Fibroblast of villous mesenchyme (primary cell): ENCODE measurements at places on chromosomes 16 and 17. TPM values are rescaled to one million over a fixed set of nuclear protein-coding genes. Genes with fewer than 3 reads are reported as not detected.
A peak's percentile ranks its signal among the peaks of the same experiment; 100 is the strongest.

DNA sequence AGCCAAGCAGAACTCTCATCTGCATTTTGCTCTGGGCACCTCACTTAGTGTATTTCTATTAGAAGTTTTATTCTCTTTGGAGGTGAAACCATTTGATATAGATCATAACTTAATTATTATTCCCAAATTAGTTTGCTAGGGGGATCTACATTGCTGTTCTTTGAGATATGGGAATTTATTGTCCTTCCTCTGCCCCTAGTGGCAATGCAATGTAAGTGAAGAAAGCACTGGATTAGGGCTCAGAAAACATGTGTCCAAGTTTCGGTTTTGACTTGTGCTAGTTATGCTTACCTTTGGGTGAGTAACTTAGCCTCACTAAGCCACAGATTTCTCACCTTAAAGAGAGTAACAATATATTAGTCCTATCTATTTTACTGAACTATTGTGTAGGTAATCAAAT is 2.9 kb downstream of the KRT39 start:
- DNase-seq, result peak; percentile 42

DNA sequence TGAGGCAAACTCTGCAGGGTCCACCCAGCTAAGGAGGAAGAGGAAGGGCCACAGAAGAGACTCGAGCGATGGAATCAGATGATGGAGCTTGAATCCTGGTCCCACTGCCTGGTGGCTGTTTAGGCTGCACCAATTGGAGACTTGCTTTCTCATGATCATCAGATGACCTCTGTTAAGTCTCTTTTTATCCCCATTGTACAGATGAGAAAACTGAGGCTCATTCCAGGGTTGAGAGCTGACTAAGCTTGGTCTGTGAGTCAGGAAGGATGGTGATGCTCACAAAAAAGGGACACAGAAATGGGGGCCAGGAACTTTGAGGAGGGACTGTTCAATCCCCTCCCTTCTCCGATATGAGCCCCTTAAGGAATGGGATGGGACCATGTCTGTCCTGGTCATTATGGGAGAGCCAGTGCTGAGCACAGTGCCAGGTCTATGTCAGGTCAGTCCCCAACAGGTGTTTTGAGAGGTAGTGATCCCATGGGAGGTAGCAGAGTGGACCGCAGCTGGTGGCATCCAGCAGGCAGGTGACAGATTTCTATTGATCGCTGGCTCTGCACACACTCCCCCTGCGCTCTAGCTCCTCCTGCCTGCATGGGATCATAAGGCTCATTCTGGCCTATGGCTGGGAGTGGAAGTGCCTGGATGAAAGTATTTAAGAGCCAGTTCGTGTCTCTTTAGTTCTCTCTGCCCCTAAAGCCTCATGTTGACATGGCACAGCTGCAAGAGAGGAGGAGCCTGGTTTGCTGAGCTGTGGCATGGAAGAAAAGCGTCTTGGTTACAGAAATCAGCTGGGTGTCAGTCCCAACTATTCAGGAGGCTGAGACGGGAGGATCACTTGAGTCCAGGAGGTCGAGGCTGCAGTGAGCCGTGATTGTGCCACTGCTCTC is 27.2 kb downstream of the SNX20 start:
- no peak for DNase-seq

The SLC47A1 gene
- under 0.01 and 0.86 TPM in 2 replicates for total RNA-seq

The FTO gene
- 101 and 157 TPM in 2 replicates for total RNA-seq

GRCh38 chr16:77749415-77749814 is 27.1 kb downstream of the NUDT7 start:
- no peak for DNase-seq

The ACBD4 gene
- total RNA-seq, result 6.1 and 6.9 TPM in 2 replicates

DNA sequence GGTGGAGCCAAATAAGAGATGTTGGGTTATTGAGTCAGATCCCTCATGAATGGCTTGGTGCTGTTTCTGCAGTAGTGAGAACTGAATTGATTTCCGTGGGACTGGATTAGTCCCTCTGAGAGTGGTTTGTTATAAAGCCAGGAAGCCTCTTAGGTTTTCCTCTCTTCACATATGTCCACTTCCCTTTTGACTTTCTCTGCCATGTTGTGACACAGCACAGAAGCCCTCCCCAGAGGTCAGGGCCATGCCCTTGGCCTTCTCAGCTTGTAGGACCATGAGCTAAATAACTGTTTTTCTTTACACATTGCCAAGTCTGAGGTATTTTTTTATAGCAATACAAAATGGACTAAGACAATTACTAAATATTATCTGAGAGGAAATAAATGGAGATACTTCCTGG is 10.3 kb upstream of the HAPSTR1 start:
- no peak for DNase-seq

The SLFN14 gene
- total RNA-seq, result not detected in 2 replicates

- peak; percentile 74 for DNase-seq
These were observed 8.2 kb downstream of the CAPN15 start for GRCh38 chr16:535446-536405.

The JPH3 gene
- not detected in 2 replicates for total RNA-seq

DNA sequence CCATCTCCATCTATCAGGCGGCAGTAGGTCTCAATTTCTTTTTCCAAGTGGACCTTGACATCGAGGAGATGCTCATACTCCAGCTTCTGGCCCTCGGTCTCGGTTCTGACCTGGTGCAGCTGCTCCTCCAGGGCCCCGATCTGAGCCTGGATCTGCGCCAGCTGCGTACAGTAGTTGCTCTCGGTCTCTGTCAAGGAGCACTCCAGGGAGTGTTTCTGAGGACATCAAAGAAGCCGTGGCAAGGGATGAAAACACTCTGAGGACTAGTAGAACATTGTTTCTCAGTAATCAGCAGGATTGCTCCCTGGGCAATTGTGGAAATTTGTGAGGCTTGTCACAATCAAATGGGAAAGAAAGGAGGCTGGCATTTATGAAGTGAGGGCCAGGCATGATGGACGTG is 5.9 kb downstream of the KRT28 start:
- DNase-seq, result no peak

The ADAM11 gene
- 0.32 and 0.43 TPM in 2 replicates for total RNA-seq

GRCh38 chr17:83186751-83187421 is 107.5 kb downstream of the METRNL start:
- no peak for DNase-seq

The ST6GALNAC2 gene
- total RNA-seq, result 0.86 and 1.9 TPM in 2 replicates

- DNase-seq, result peak; percentile 44
These were observed 8.8 kb downstream of the NFATC3 start for GRCh38 chr16:68093816-68094613.

DNA sequence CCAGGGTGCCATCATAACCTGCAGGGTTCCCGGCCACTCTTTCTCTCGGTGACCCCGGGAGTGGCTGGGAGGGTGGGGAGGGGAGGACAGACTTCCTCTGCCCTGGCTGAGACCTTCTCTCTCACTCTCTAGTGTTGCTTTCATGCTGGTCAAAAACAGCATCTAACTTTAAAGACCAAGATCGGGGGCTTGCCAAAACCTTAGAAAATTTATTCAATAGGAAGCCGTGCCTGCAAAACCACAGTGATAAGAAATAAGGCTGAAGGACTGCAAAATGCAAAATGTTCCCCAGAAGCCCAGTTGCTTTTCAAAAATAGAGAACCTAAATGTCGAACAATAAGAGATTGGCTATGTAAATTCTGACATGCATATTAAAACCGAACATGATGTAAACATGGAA is 344.0 kb downstream of the FOXL1 start:
- DNase-seq, result no peak

GRCh38 chr17:2049333-2050299 is 5.3 kb upstream of the HIC1 start:
- peak; percentile 83 for DNase-seq

The HSD17B1 gene
- total RNA-seq, result 3.5 and 11.9 TPM in 2 replicates

- no peak for DNase-seq
These were observed 5.8 kb downstream of the MPRIP start for GRCh38 chr17:17048106-17048505.

- DNase-seq, result no peak
These were observed 28.2 kb downstream of the ORC6 start for GRCh38 chr16:46717692-46718091.
